ENCODE measurements at places on chromosomes 4 and X.

GRCh38 chr4:15765910-15766697 is 12.0 kb upstream of the CD38 start:
- DNase-seq = no peak

- no peak for DNase-seq
These were observed 1.2 kb upstream of the CD40LG start for GRCh38 chrX:136646602-136647239.

DNA sequence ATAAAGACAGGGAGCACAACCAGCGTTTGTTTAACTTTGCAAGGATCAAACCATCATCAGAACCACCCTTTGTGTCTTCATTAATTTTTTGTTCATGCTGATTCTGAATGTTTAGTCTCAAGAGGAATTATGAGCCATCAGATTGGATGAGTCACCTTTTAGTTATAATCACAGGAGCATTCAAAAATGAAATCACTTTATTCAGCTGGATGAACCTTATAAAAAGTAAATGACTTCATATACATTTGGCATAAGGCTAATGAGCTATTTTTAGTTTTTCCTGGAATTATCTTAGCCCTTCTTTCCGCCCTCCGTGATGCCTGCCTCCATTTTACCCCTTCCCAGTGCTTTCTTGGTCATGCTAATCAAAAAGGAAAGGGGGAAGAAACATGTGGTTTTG is 103.6 kb downstream of the SORBS2 start:
- no peak for DNase-seq

GRCh38 chrX:153651540-153652079 is 4.6 kb downstream of the DUSP9 start:
- DNase-seq = no peak

DNA sequence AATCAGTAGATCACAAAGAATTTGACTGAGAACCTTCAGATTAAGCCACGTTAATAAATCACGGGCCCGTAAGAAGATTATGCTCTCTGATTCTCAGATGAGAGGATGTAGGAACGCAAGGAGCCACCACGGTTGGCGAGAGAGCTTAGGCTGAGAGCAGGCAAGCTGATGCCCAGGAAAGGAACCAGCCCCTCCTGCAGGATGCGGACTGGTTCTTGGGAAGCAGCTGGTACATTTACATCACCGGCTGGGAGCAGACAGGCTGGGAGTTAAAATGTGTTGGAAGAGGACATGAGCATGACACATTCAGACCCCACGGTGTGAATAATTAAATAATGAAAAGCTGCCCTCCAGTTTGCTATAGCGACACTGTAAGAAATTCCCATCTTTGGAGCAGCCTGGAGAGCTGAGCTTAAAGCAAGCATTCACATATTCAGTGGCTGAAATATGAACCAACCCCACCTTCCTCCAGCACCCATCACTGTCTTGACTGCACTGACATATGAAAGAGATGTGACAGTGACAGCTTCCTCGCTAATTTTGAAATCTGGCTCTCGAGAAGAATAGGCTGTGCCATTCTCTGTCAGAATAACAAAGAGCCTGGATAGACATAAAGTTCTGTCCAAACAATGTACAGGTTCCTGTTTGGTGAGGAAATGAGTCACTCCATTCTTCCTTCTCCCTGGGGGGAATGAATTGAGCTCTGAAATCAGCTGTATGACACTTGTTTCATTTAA is 33.1 kb downstream of the LNX1 start:
- no peak for DNase-seq

DNA sequence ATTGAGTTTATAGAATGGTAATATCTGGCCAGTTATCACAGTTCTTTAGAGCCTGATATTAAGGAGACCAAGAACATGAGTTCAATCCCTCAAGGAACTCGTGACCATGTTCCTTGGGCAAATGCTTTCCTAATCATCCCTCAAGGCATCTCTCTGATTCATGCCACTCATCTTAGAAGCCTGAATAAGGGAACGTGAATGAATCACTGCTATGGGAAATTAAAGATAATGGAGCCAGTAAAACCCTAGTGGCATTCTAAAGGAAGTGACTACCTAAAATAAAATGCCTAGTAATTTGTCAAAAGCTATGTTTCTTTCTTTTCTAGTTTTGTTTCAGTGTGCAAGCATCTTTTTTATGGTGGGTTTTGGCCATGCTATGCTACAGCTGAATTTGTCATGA is 1161.3 kb downstream of the C4orf33 start:
- peak; percentile 65 for DNase-seq

- no peak for DNase-seq
These were observed 68.2 kb downstream of the FAT4 start for GRCh38 chr4:125382995-125383394.

GRCh38 chr4:113636438-113636818 is 125.1 kb downstream of the CAMK2D start:
- DNase-seq = no peak

DNA sequence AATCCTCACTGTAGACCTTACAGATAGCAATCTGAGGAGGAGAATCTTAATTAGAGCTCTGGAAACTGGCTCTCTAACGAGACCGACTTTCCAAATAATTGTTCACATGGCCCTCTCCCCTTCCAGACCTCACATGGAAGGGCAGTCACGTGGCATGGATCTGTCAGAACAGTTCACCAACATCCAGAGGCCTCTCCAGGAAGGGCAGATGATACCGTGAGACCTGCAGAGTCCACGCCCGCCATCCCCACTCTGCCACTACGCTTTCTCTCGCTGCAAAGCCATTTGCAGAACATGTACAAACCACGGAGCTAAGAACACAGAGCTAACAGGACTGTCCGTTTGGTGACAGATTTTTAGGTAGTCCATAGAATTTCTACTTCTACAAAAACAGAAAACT is 20.7 kb downstream of the FAT1 start:
- no peak for DNase-seq

DNA sequence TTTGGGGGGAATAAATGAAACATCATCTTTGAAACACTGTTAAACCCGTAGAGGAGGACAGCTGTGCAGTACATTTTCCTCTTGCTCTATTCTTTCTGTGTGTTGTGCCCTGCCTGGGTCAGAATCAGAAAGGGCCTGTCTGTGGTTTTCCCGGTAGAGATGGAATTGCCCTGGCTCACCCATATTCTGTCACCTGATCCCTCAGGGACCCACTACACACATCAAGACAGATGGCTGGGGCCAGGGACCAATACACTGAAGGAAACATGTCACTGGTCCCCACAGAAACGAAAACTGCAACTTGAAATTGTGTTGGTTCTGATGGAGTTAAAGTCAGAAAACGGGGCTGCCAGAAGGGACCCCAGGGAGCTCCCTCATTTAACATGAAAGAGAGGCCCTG is 114.9 kb downstream of the ZNF827 start:
- DNase-seq = no peak
